ENCODE measurements at places on chromosomes 6 and 20. TPM values are rescaled to one million over a fixed set of nuclear protein-coding genes. Genes with fewer than 3 reads are reported as not detected.

Gene TRMT6
- total RNA-seq, result 25.5 TPM

Gene FAM217A
- total RNA-seq, result not detected

Gene BANF2
- not detected for total RNA-seq

Gene FAM83B
- total RNA-seq, result not detected

Gene ARMH2
- total RNA-seq, result not detected

Gene CDH4
- total RNA-seq, result not detected

Gene BCAS1
- not detected for total RNA-seq

Gene TREML1
- total RNA-seq, result not detected

Gene ASIP
- total RNA-seq, result not detected

Gene DLL1
- total RNA-seq, result not detected

Gene TJAP1
- 42.7 TPM for total RNA-seq

Gene CCN6
- not detected for total RNA-seq

Gene APCDD1L
- total RNA-seq, result not detected

- H3K27ac ChIP-seq, result no peak overlapping the region
- H3K36me3 ChIP-seq, result no peaks in the 10 kb centered on the region
- no peak overlapping the region for H3K4me3 ChIP-seq
- no peak for DNase-seq
- H3K4me1 ChIP-seq, result peaks cover 24% of the 10 kb centered on the region
Observed at GRCh38 chr6:137690034-137690433, 177.0 kb upstream of the TNFAIP3 start.

DNA sequence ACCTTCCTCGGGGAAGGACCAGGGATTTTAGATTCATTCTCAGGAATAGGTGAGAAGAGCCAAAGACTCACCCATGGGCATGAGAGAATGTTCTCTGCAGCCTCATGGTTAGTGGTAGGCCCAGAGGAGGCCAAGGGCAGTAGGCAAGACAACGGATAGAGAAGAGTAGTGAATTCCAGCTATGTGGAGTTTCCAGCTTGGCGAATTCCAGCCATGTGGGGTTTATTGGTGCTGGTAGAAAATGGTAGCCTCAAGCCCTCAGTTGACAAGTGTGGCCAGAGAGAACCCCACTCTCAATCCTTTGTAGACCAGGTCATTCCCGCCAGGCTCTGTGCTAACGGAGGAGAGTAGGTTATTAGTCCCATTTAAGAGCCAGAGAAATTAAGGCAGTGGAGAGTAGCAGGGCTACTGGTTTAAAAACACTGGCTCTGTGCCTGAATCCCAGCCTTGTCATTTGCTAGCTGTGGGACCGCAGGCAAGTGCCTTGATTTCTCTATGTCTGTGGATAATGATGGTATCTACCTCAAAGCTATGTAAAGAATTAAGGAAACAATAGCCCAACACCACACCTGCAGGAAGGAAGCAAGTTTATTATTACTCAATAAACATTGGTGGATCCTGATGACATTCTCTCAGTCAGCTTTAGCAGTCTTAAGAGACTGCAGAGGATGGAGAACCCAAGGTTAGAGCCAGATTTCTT lies 2.0 kb upstream of the SLC9A8 start:
- peaks cover 25% of the 10 kb centered on the region for H3K36me3 ChIP-seq
- no peak overlapping the region for H3K27ac ChIP-seq
- H3K4me3 ChIP-seq, result no peak overlapping the region
- no peaks in the 10 kb centered on the region for H3K27me3 ChIP-seq
- no peak for DNase-seq

GRCh38 chr6:34508425-34508824 lies 42.5 kb downstream of the PACSIN1 start:
- no peaks in the 10 kb centered on the region for H3K4me1 ChIP-seq
- no peak overlapping the region for H3K27ac ChIP-seq

GRCh38 chr20:18288749-18289267 lies 481 bp downstream of the ZNF133 start:
- H3K36me3 ChIP-seq, result peaks cover 26% of the 10 kb centered on the region
- DNase-seq, result no peak
- H3K4me3 ChIP-seq, result peak overlapping the region; percentile 97
- H3K27ac ChIP-seq, result peak overlapping the region; percentile 97
- H3K4me1 ChIP-seq, result peaks cover 18% of the 10 kb centered on the region
- peaks cover 6% of the 10 kb centered on the region for H3K27me3 ChIP-seq

GRCh38 chr20:63627129-63627750 lies 339 bp upstream of the GMEB2 start:
- no peaks in the 10 kb centered on the region for H3K27me3 ChIP-seq
- peaks cover 28% of the 10 kb centered on the region for H3K36me3 ChIP-seq
- H3K27ac ChIP-seq, result peak overlapping the region; percentile 96
- peak overlapping the region; percentile 99 for H3K4me3 ChIP-seq

GRCh38 chr6:117555882-117556498 lies 46.3 kb downstream of the GOPC start:
- peaks cover 4% of the 10 kb centered on the region for H3K4me1 ChIP-seq
- H3K36me3 ChIP-seq, result no peaks in the 10 kb centered on the region
- no peak overlapping the region for H3K4me3 ChIP-seq
- H3K27ac ChIP-seq, result no peak overlapping the region
- peak; percentile 27 for DNase-seq
- H3K27me3 ChIP-seq, result peaks cover 2% of the 10 kb centered on the region

DNA sequence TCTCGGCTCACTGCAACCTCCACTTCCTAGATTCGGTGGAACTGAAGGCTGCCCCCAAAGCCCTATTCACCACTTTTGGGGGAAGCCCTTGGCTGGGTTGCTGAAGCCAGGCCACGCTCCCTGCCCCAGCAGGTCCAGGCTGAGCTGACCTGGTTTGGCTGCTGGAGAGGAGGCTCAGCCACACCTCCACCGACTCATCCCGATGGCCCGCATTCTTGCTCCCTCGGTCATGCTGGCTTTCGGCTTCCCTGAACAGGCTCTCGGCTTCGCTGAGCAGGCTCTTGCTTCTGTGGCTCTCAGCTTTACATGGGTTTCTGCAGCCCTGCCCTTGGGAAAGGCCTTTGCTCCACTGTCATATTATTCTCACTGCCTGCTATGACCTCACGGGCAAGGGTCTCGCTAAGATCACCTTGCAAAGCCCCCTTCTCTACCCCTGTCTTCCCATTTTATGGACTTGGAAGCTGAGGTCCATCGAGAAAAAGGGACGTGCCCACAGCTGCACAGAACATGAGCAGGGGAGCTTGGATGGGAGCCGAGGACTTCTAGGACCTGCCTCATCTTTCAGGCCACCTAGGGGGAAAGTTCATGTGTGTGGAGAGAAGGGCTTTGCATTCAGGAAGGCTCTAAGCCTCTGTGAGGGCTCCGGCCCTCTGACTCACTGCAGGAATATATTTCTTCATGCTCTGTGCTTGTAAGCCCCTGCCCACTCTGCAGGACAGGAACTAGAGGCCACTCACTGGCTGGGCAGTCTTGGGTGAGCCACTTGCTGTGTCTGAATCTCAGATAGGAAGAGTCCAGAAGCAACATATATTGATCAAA lies 15.6 kb downstream of the ARHGAP40 start:
- peaks cover 16% of the 10 kb centered on the region for H3K27me3 ChIP-seq
- H3K36me3 ChIP-seq, result no peaks in the 10 kb centered on the region
- DNase-seq, result no peak
- no peaks in the 10 kb centered on the region for H3K4me1 ChIP-seq
- no peak overlapping the region for H3K27ac ChIP-seq

GRCh38 chr6:148747471-148748165 lies 788 bp downstream of the UST start:
- peak; percentile 23 for DNase-seq
- peak overlapping the region; percentile 58 for H3K4me3 ChIP-seq
- no peaks in the 10 kb centered on the region for H3K36me3 ChIP-seq
- H3K27me3 ChIP-seq, result peaks cover 76% of the 10 kb centered on the region

- DNase-seq, result no peak
- H3K27ac ChIP-seq, result no peak overlapping the region
- H3K4me3 ChIP-seq, result no peak overlapping the region
- no peaks in the 10 kb centered on the region for H3K36me3 ChIP-seq
- H3K27me3 ChIP-seq, result peaks cover 16% of the 10 kb centered on the region
Observed at GRCh38 chr6:87905101-87905641, 142.5 kb upstream of the SPACA1 start.

GRCh38 chr6:97110626-97111025 lies 172.4 kb downstream of the MMS22L start:
- H3K27me3 ChIP-seq, result peaks cover 2% of the 10 kb centered on the region
- H3K4me3 ChIP-seq, result peak overlapping the region; percentile 10
- no peaks in the 10 kb centered on the region for H3K36me3 ChIP-seq
- peaks cover 27% of the 10 kb centered on the region for H3K4me1 ChIP-seq
- DNase-seq, result no peak

GRCh38 chr20:9510911-9511310 lies 3.5 kb upstream of the LAMP5 start:
- peaks cover 60% of the 10 kb centered on the region for H3K27me3 ChIP-seq
- DNase-seq, result no peak
- H3K4me3 ChIP-seq, result no peak overlapping the region
- no peak overlapping the region for H3K27ac ChIP-seq
- H3K36me3 ChIP-seq, result no peaks in the 10 kb centered on the region

GRCh38 chr6:36246506-36247268 lies 23.2 kb upstream of the PNPLA1 start:
- peaks cover 29% of the 10 kb centered on the region for H3K27me3 ChIP-seq
- peaks cover 8% of the 10 kb centered on the region for H3K4me1 ChIP-seq
- H3K4me3 ChIP-seq, result no peak overlapping the region
- DNase-seq, result no peak
- no peak overlapping the region for H3K27ac ChIP-seq

GRCh38 chr6:16319813-16320532 lies 81.6 kb downstream of the GMPR start:
- H3K27me3 ChIP-seq, result no peaks in the 10 kb centered on the region
- H3K27ac ChIP-seq, result peak overlapping the region; percentile 84
- H3K4me3 ChIP-seq, result peak overlapping the region; percentile 60

GRCh38 chr6:166925141-166925996 lies 31.0 kb downstream of the RNASET2 start:
- no peak for DNase-seq
- H3K27me3 ChIP-seq, result no peaks in the 10 kb centered on the region
- no peak overlapping the region for H3K27ac ChIP-seq
- no peak overlapping the region for H3K4me3 ChIP-seq

GRCh38 chr6:18680842-18681241 lies 293.7 kb downstream of the RNF144B start:
- DNase-seq, result no peak
- H3K4me1 ChIP-seq, result no peaks in the 10 kb centered on the region
- no peak overlapping the region for H3K4me3 ChIP-seq
- H3K27ac ChIP-seq, result no peak overlapping the region
- no peaks in the 10 kb centered on the region for H3K27me3 ChIP-seq

DNA sequence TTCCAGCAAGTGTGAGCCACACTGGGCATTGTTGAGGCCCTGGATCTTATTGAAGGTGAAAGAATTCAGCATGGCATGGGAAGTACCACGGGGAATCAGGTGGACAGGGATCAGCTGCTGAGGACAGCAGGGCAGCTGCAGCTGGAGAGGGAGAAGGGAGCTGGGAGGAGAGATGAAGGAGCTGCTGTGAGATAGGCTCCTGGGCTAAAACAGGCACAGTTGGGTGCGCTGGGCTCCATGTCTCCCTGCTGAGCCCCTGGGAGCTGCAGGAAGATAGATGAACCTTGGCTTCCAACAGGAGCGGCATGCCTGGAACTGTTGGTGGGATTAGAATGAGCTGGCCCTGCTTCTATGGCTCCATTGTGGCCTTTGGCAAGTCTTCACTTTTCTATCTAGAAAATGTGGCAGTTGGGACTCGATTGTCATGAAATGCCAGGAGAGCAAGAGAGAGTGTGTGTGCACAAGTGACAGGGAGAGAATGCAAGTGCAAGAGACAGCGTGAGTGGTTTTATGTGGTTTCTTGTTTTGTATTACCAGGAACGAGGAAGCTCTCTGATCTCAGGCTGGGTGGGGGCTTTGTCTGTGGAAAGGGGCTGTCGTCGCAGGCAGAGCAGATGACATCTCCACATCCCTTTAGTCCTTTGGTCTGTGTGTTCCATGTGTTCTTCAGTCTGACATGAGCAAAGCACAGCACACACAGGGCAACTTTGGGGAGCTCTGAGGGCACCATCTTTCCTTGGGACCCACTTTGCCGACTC lies 20.4 kb downstream of the SNPH start:
- peaks cover 4% of the 10 kb centered on the region for H3K36me3 ChIP-seq
- H3K4me1 ChIP-seq, result peaks cover 19% of the 10 kb centered on the region

DNA sequence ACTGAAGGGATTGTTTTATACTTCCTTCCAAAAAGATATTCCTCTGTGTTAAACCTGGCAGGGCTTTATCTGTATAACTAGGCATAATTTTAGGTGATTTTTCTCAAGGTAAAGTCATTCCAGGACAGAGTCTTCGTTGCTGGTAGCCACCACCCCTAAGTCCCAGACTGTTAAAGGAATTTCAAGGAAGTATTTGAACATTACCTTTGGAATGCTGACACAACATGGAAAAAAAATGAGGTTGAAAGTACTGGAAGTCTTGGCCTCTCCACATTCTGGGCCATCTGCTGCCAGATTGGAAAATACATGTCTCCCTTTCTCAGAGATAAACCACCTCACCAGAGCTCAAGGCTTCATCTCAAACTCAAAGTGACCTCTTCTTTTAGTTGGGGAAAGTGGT lies 27.0 kb upstream of the ETV7 start:
- H3K27me3 ChIP-seq, result peaks cover 20% of the 10 kb centered on the region
- no peak for DNase-seq
- no peak overlapping the region for H3K4me3 ChIP-seq

GRCh38 chr6:16493112-16493511 lies 254.7 kb downstream of the GMPR start:
- peaks cover 76% of the 10 kb centered on the region for H3K4me1 ChIP-seq
- no peak for DNase-seq
- no peak overlapping the region for H3K4me3 ChIP-seq
- H3K27me3 ChIP-seq, result no peaks in the 10 kb centered on the region
- H3K27ac ChIP-seq, result no peak overlapping the region

- H3K4me3 ChIP-seq, result no peak overlapping the region
- no peaks in the 10 kb centered on the region for H3K36me3 ChIP-seq
- no peak for DNase-seq
- no peak overlapping the region for H3K27ac ChIP-seq
- no peaks in the 10 kb centered on the region for H3K4me1 ChIP-seq
- H3K27me3 ChIP-seq, result no peaks in the 10 kb centered on the region
Observed at GRCh38 chr20:16462711-16463110, 110.5 kb downstream of the KIF16B start.

DNA sequence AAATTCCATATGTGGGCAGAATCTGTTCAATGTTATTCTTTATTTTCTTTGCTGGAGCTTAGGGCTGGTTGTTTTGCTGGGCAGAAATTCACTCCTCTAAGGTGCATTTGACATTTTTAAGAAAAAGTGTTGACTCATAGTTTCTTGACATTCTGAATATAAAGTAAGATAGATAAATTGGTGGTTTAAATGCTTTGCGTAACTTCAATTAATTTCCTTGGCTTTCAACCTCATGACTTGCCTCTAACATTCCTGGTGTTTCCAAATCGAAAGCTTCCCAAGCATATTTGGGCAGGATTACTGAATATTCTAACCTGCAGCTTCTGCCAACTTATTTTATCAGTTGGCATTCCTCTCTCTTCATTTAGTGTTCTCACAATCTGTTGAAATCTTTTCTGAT lies 718.7 kb upstream of the ADGRB3 start:
- no peak overlapping the region for H3K27ac ChIP-seq
- no peaks in the 10 kb centered on the region for H3K36me3 ChIP-seq
- H3K4me1 ChIP-seq, result no peaks in the 10 kb centered on the region
- DNase-seq, result no peak

DNA sequence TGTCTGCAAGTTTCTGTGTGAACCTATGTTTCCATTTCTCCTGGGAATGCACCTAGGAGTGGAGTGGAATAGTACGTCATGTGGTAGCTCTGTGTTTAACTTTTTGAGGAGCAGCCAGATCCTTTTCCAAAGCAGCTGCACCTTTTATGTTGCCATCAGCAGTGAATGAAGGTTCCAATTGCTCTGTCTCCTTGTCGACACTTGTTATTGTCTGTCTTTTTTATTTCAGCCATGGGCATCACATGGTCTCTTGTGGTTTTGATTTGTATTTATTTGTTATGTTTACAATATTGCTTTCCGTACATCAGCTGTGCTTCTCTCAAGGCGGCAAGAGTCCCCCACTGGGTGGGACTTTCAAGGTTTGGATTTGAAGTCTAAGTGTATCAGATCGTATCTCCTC lies 33.9 kb upstream of the STX16 start:
- no peak overlapping the region for H3K4me3 ChIP-seq
- peaks cover 1% of the 10 kb centered on the region for H3K27me3 ChIP-seq
- H3K36me3 ChIP-seq, result no peaks in the 10 kb centered on the region
- no peak overlapping the region for H3K27ac ChIP-seq
